ENCODE measurements at places on chromosomes 4 and X.
A peak's percentile ranks its signal among the peaks of the same experiment; 100 is the strongest.

DNA sequence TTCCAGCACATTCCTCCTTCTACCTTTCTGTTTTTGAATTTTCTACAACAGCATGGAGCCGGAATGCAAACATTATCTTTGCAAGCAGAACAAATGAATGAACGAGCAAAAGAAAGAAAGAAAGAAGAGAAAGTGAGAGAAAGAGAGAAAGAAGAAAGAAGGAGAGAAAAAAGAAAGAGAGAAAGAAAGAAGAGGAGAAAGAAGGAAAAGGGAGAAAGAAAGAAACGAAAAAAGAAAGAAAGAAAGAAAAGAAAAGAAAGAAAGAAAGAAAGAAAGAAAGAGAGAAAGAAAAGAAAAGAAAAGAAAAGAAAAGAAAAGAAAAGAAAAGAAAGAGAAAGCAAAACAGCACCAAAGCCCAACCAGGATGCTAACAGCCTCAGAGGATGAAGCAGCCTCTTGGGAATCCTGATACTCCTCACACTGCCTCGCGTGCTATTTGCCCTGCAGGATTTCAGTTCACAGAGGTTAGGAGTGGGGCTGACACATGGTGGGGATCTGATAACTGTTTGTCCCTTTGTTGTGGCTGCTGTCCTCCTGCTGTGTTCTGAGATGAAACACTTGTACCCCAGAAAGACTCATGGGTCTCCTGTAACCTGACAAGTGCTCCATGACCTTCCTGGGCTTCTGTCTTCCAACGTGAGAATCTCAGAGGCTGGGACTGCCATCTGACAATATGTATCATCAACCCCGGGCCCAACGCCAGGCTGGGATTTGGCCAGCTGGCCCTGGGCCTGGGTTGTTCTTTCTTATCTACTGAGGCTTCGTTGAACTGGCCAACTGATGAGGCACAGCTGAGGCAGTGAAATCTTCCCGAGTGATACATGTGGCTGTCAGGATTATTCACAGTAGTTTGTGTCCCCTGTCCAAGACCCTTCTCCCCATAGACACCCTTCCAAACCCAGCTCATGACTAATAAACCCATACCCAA lies 61.0 kb downstream of the SEPSECS start:
- peak; percentile 57 for DNase-seq

- no peak for DNase-seq
Measured at GRCh38 chr4:20326977-20327376, 75.3 kb downstream of the SLIT2 start.

- no peak for DNase-seq
Measured at GRCh38 chr4:155245105-155245504, 36.7 kb downstream of the NPY2R start.

- no peak for DNase-seq
Measured at GRCh38 chr4:183580849-183581248, 76.0 kb downstream of the ING2 start.

DNA sequence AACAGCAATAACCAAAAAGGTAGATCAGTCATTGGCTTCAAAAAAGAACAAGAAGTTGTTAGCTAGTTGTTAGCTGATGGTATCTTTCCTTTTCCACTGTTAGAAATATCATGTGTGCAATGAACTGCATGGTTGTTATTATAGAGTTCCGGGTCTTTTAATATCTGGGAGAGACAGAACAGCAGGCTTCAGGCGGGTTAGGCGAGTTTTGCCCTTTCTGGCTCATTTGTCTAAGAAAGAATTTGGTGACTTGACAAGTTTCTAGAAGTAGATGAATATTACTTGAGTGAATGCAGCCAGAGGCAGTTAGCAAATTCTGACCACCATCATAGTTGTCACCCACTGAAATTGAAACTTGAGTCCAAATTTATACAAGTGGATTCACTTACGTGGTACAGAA lies 88.9 kb upstream of the MID1 start:
- DNase-seq, result no peak

DNA sequence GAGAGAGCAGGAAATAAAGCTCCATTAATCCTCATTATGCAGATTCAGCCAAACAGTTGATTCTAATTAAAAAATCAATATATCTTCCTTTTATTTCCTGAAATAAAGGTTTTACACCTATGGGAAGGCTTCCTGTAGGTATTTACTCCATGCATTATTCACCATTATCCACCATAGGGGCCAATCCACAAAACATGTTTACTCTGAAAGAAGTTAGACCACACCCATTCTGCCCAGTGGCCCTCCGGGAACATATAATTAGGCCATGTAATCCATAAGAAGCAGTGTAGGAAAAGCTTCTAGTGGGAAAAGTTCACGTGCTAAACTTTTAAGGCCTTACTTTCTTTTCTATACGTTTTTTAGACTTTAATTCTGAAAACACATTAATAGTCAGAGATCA lies 57.7 kb downstream of the SAT1 start:
- no peak for DNase-seq

DNA sequence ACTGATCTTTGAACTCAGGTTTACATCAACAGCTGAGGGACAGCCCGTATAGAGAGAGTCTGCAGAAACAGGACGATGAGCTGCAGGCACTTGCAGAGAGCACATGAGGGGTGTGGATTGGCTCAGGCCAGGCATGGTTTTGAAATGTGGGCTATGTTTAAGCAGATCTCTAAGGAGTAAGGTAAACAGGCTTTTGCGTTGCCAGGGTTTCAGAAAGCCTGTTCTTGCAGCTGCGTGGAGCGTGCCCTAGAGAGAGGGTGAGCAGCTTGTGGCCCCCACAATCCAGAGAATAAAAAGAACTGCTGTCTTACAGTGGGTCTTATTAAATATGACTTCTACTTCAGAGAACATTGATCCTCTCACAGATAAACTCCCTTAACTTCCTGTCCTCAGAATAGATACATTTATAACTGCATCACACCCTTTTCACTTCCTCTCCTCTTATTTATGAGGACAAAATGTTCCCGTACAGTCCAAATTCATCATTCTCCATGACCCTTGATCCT lies 64.1 kb downstream of the TMA16 start:
- peak; percentile 75 for DNase-seq

- DNase-seq, result no peak
Measured at GRCh38 chr4:119540249-119540648, 88.4 kb downstream of the PDE5A start.

GRCh38 chr4:46387956-46388355 lies 2.0 kb downstream of the GABRA2 start:
- peak; percentile 46 for DNase-seq

DNA sequence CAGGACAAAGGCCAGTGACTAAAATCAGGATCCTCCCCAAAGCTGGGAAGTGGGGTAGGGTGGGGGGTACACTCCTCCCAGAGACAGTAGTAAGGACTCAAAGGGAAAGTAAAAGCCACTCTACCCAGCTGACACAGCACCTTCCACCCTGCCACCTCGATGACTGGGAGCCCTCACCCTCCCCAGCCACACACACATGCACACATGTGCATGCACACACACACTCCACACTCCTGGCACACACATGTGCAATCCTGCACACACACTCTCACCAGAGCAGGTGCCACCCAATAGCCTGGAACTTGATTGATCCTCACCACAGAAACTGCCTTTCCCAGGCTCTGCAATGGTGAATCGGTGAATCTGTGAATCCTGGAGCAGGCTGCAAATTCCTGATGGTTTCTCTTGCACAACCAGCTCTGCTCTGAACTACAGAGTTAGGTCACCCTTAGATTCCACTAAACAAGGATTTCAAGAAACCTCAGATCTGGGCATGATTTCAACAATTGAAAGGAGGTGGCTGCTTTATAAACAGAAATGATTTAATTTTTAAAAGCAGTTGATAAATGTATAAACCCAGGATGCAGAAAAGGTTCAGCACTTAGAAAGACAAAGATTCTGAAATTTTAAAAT lies 21.5 kb downstream of the AMOT start:
- DNase-seq, result no peak

GRCh38 chr4:61934198-61934597 lies 734.1 kb downstream of the ADGRL3 start:
- no peak for DNase-seq

DNA sequence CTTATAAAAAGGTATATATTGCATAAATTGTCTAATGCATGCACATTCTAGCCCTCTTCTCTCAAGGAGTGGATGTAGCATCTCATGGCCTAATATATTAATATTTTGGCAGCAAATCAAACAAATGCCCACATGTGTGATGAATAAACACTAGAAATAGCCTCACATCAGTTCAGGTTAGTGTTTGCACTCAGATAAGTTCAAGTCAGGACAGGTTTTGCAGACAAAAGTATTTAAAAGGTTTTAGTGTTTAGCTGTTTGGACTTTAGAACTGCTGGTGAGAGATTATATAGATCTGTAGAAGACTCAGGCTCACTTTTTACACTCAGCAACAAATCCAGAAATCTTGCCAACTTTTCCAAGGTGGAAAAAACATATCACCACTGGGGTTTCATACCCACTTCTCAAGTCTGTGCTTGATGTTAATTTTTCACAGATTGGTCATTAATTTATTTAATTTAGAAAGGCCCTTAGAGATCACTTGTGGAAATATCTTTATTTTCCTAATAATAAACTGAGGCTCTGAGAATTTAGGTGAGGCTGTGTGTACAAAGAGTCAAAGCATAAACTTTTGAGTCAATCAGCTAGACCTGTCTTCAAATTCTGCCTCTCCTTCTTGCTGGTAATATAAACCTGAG lies 362.6 kb downstream of the GASK1B start:
- peak; percentile 3 for DNase-seq

GRCh38 chr4:155705664-155706063 lies 39.0 kb downstream of the GUCY1A1 start:
- DNase-seq, result peak; percentile 13

- peak; percentile 92 for DNase-seq
Measured at GRCh38 chrX:103628386-103629317, at the start of gene TCEAL1. TCEAL1 (plus strand) TSS chrX:103628975; CDS start chrX:103629917, 942 bp downstream.

- DNase-seq, result no peak
Measured at GRCh38 chrX:123525123-123525725, 207.6 kb downstream of the THOC2 start.

DNA sequence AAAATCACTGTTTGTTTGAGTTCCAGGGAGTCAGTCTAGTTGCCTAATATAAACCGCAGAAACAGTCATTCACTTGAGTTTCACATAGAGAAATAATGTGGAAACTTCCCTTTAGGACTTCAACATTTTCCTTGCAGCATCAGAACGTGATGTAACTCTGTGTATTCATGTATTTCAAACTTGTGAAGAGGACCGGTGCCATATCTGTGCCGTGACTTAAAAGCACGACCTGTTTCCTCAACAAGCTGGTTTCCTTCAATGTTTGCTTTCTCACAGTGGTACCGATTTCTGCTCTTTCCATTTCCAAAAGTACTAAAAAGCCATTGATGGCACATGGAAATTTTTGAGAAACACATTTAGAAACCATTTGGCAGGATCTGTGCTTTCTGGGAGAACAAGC lies 166.6 kb upstream of the RAPGEF2 start:
- no peak for DNase-seq

GRCh38 chrX:47313056-47313455 lies 57.3 kb upstream of the ZNF157 start:
- DNase-seq, result no peak

DNA sequence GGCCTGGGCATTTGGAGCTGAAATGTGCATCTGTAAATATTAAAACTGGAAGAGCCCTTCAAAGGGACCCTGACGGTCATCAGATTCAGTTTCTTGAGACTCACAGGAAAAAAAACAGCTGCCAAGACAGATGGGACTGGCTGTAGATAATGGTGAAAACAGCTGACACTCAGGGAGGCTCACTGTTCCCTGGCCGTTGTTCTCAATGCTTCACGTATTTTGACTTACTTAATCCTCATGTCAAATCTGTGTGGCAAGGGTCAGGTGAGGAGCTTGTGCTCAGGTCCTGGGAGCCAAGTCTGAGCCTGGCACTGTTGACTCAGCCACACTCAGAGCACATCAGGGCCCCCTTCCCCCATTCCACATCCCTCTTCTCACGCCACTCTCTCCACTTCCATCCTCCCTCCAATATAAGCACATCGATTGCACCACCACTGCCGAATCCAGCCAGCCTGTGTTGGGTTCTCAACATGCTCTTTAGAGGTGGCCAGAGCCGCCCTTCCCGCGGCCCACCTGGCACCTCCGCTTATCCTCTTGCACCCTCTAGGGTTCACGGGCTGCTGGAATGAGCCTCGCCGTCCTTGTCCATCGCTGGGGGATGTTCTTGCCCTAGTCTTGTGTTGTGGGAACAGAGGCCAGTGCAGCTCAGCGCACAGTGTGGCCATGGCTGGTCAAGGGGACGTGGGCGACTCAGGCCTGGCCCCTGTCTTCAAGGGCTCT lies 40.1 kb downstream of the EVC start:
- no peak for DNase-seq

GRCh38 chr4:98482503-98482846 lies 175.9 kb downstream of the TSPAN5 start:
- DNase-seq, result no peak

- no peak for DNase-seq
Measured at GRCh38 chrX:69185886-69186285, 20.6 kb upstream of the PJA1 start.

- DNase-seq, result no peak
Measured at GRCh38 chr4:54660591-54660990, 2.8 kb downstream of the KIT start.

DNA sequence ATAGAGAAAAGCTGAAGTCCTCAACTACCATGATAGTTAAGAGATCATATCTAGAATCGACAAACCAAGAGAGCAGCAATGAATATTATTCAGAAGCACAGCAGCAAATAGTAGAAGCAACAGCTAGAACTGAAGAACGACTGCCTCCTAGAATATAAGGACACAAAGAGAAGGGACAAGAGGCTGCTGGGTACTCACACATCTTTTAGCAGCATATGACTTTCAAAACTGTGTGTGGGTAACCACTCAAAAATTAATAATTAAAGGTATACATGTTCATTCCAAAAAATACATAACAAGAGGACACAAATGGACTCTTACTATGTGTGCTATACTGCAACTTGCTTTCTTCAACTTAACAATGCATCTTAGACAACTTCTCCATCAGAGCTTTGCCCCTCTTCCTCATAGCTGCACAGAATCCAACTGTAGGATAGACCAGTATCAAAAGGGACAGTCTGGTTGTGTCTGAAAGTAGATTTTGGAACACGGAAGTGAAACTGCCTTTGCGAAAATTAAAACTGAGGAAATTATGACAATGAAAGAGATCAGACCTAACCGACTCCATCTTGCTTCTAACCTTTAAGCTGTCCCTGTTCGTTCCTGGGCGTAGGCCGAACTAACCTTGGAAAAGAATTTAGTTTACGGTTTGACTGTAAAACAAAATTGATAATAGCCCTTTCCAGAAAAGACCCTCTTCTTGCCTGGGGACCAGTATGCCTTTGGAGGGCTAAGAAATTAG lies 125.7 kb downstream of the SH3KBP1 start:
- DNase-seq, result no peak

All from DMS53 (cell line).